Right atrium auricular region (tissue), 2 donors: ENCODE measurements at places on chromosomes 2 and 18. TPM values are rescaled to one million over a fixed set of nuclear protein-coding genes. Genes with fewer than 3 reads are reported as not detected.

- H3K4me1 ChIP-seq: no peaks in the 10 kb centered on the region
- no peak for DNase-seq
- H3K27ac ChIP-seq: no peak overlapping the region
- peaks cover 13% of the 10 kb centered on the region for H3K36me3 ChIP-seq
- H3K27me3 ChIP-seq: no peaks in the 10 kb centered on the region
Measured at GRCh38 chr2:54977149-54977548, 73.1 kb downstream of the RTN4 start.

GRCh38 chr18:35671966-35672603, 90.5 kb downstream of the GALNT1 start:
- H3K27ac ChIP-seq: no peak overlapping the region
- no peak overlapping the region for H3K4me3 ChIP-seq
- no peak for DNase-seq

Gene PMAIP1
- 0.22 TPM for total RNA-seq

- no peaks in the 10 kb centered on the region for H3K27me3 ChIP-seq
- no peaks in the 10 kb centered on the region for H3K36me3 ChIP-seq
- H3K27ac ChIP-seq: no peak overlapping the region
Measured at GRCh38 chr2:223554923-223555322, 47.2 kb downstream of the SCG2 start.
